ENCODE measurements at places on chromosomes 7 and 10.

DNA sequence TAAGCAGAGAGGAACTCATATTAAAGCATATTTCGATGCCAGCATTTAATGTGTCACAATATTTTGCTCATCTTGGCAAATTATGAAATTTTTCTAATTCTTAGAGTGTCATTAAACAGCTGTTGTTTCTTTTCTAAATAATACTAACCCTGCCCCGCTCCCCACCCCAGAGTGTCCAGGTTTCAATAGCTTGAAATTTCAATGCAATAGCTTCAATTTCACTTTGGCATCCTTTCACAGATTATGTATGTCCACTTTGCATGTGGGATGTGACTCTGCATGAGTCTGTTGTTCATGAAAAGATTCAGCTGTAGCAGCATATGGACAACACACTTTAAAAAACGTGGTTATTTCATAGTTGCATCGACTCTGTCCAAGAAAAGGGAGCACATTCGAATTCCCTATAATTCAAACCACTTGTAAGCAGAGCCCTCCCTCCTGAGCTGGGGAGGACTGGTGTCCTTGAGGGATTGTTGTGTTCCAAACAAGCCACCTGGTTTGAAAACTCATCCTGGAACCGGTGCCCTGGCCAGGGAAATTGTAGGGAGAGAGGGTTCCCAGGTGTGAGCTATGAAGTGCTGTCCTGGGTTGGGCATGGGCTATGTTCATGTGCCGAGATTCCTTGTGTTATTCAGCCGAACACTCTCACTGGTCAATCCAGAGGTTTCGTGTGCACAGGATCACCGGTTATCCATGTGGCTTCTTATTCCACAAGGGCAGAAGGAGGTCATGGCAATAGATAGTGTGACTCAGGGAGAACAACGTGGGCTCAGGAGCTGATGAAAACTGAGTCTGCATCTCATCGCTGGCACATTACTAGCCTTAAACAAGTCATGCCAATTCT, 64.6 kb upstream of the CREB5 start:
- no peak for DNase-seq

DNA sequence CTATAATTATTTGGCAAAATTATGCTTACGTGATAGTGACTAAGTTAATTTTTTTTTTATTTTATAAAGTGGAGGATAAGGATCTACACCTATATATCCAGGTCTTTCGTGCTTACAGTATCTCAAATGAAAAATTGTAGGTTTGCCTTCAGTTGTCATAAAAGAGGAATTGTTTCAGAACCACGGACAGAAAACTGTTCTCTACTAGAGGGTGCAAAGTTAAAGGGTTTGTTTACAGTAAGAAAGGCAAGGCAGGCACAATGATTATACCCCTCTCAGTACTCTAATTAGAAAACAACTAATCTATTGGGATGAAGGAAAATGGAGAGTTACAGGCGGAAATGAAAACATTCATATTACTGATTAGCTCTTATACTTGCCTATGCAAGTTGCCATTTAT, 1.5 kb downstream of the PCLO start:
- no peak for DNase-seq

DNA sequence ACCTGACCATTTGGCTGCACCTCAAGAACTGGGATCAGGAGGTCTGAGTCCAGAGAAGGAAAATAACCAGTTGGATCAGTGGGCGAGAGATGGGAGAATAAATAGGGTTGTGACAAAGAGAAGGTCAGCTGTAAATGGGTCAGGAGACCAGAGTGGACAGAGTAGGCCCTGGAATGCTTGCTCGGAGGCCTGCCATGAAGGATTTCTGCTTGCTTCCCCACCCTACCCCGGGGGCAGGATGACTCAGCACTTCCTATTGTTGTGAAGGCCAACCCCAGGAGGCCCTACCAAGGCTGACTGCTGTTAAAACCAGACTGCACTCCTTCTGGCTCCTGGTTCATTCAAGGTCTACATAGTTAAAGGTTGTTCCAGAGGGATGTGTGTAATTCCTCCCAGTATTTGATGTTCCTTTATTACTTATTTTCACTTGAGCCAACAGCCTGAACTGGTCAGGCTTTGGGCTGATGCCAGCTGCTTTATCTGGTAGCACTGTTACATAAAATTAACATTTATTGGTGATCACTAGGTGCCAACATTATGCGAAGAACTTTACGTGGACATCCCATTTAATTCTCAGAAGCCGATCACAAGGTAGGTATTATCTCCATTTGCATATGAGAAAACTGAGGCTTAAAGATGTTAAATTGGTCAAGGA, 27.3 kb upstream of the IFRD1 start:
- peak; percentile 79 for DNase-seq

- no peak for DNase-seq
These were observed 1.2 kb downstream of the UPP1 start for GRCh38 chr7:48090095-48090805.

DNA sequence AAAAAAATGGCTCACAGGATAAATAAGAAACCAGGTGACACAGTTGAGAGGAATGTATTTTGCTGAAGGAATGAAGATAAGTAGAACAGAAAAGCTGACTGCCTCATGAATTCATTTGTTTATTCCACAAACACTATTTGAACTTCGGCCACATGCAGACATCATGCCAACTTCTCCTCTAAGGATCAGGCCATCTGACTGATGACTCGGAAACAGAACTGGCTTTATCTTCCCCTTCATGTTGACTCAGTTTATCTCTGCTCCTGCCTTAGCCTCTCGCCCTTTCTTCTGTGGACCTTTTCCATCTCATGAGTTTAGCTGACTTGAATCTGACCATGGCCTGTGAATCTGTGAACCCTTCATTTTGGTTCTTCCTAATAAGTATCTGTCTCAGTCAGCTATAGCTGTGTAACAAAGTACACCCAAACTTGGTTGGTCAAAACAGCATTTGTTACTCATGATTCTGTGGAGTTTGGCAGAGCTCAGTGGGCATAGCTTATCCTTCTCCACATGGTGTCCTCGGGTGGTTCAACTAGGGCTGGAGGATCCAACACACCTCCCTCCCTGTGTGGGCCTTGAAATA, 44.0 kb upstream of the GRID1 start:
- no peak for DNase-seq

GRCh38 chr10:107409522-107409921, 245.0 kb upstream of the SORCS1 start:
- DNase-seq, result no peak

GRCh38 chr10:85138046-85138445, 809.7 kb downstream of the CCSER2 start:
- no peak for DNase-seq

DNA sequence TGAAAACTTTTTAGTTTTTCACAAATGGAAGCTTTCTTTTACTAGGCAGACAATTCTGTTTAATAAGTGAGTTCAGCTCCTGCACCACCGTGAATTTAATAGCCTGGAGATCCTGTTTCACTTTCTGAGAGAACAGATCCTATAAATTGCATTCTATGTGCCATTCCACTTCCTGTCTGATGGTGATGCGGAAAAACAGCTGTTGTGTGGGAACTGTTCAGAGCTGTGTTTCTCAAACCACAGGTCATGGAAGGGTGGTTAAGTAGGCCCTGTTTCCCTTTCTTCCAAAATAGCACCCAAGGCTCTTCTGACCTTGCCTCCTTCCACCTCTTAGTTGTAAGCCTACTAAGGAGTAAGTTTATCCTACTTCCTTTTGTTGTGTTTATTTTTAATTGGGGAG, 97.2 kb upstream of the DKK1 start:
- DNase-seq, result no peak

- peak; percentile 83 for DNase-seq
These were observed 3.2 kb upstream of the LAT2 start for GRCh38 chr7:74206589-74207120.

DNA sequence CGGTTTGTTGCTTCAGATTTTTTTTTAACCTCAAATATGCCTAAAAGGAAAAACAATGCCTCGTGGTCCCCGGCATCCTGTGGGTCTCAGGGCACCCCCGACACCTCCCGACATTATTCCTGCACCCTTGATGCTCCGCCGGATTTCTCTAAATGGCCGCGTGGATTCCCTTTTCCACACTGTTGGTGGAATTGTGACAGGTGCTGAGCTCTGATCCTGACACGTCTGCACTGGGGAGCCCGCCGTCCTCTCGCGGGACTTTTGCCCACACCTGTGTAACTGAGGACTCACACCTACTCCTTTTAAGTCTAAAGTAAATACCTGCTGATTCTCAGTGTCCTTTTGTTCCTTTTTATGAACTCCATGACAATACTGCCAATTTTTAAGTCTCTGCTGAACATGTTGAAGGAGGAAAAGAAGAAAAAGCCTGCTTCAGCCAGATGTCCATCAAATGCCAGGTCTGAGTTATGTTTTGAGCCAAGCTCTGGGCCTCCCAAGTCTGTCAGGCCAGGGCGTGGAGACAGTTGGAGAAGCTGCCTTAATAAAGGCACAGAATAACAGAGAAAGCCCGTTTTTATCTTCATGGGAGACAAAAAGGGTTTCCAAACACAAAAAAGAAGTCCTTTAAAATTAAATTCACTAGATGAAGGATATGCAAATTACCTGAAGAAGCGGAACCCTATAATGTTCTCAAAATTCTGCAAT, 568.2 kb downstream of the DNAJB6 start:
- DNase-seq, result no peak

DNA sequence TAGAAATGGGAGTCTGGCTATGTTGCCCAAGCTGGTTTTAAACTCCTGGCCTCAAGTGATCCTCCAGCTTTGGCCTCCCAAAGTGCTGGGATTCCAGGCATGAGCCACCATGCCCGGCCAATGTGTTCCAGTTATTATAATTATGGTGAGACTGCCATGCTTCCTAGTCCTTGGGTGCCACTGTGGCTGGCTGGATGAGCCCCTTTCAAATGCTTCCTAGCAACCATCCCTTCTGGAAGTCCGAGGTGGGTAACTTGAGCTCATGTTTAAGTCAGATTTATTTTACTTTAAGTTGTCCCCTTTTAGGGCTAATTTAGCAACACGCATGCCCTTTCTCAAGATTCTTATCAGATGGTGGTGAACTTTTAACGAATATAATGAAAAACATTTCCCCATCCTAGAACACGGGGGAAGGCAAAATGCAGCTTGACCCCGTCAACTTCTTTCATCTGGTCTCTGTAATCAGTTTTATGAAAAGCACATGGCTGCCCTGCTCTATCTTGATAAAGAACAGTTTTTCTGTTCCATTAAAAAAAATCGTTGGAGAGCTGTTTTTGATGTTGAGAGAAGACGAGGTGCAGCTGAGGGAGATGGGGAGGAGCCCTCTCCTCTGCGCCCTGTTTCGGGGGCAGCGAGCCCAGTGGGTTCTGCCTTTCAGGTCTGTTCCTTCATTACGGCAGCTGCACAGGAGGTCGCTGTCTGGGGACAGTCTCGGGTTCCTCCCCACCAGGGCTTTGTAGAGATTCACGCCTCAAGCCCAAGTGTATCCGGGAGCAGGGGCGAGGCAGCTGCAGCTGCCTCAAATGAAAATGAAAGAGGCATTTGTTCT, 61.0 kb upstream of the MKI67 start:
- DNase-seq, result no peak

GRCh38 chr7:128210036-128210347, 31.1 kb upstream of the LEP start:
- no peak for DNase-seq

DNA sequence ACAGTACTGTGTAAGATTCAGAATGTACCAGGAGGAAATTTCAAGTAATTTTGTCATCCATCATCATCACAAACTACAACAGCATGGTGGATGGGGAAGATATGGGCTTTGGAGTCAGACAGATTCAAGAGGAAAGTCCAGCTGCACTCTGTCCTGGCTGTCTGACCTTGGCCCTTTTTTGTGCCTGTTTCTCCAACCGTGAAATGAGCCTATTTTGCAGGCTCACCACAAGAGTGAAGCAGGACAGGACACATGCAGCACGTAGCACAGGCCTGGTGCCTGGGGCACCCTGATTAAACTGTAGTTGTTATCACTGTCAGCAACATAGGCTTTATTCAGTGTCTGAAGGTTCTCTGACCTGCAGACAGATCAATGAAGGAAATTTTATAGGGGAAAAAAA, 37.6 kb downstream of the RHOBTB1 start:
- DNase-seq, result no peak

DNA sequence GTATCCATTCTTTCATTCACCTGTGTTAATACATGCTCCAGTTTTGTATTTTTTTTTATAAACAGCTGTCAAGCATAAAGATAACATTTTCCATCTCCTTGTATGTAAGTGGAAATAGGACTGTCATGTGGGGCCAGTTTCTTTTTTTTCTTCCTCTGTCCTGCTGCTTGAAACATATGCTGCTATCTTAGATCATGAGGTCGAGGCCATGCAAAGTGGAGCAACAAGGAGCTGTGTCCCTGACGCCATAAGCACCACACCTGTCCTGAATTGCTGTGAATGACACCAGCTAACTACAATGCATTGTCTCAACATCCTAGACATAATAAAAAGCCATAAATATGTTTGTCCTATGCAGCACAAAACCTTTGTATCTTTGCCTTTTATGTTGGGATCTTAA, 37.7 kb upstream of the SLC26A4 start:
- no peak for DNase-seq

DNA sequence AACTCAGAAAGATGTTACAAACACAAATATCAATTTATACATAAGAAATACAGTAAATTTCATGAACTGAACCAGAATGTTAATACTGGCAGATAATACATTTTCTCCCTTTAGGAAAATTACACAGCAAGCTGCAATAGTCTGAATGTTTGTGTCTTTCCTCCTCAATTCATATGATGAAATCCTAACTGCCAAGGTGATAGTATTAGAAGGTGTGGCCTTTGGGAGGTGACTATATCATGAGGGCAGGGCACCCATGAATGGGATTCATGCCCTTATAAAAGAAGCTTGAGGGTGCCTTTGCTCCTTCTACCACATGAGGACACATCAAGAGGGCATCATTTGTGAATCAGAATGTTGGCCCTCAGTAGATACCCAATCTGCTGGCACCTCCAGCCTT, 64.3 kb upstream of the GPR22 start:
- DNase-seq, result no peak

GRCh38 chr7:148056406-148056805, 534.2 kb upstream of the C7orf33 start:
- DNase-seq, result no peak

GRCh38 chr10:105963334-105963884, 1201.1 kb downstream of the SORCS1 start:
- no peak for DNase-seq

DNA sequence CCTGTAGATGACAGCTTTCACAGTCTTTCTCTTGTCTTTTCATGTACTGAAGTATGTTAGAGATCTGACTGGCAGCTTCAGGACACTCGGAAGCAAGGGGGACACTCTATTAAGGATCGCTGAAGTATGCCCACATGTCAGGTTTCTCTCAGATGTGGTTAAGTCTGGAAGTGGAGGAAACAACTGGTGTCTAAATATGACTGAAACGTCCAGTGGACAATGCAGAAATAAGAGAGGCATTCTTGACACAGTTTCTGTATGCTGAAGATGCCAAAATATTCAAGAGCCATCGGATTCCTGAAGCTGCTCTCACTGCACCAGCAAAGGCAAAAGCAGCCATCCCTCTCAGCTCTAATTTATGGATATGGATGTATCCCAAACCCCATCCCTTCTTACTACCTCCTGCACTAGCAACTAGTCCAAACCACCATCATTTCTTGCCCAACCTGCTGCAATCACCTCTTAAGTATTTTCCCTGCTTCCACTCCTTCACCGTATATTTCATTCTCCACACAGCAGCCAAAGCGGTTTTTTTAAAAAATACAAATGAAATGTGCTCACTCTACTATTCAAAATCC, 113.4 kb downstream of the REEP3 start:
- no peak for DNase-seq

GRCh38 chr10:90062786-90063185, 361.4 kb downstream of the KIF20B start:
- DNase-seq, result no peak

Data from tibial artery (tissue), 4 donors.